ENCODE measurements at places on chromosomes 16 and 17. TPM values are rescaled to one million over a fixed set of nuclear protein-coding genes. Genes with fewer than 3 reads are reported as not detected.

GRCh38 chr16:67296420-67296819 lies 17.1 kb downstream of the PLEKHG4 start:
- no peak overlapping the region for H3K4me3 ChIP-seq
- no peak for DNase-seq
- H3K4me1 ChIP-seq: peaks cover 3% of the 10 kb centered on the region
- H3K27me3 ChIP-seq: peaks cover 4% of the 10 kb centered on the region

SYT17 gene
- not detected for total RNA-seq

DNA sequence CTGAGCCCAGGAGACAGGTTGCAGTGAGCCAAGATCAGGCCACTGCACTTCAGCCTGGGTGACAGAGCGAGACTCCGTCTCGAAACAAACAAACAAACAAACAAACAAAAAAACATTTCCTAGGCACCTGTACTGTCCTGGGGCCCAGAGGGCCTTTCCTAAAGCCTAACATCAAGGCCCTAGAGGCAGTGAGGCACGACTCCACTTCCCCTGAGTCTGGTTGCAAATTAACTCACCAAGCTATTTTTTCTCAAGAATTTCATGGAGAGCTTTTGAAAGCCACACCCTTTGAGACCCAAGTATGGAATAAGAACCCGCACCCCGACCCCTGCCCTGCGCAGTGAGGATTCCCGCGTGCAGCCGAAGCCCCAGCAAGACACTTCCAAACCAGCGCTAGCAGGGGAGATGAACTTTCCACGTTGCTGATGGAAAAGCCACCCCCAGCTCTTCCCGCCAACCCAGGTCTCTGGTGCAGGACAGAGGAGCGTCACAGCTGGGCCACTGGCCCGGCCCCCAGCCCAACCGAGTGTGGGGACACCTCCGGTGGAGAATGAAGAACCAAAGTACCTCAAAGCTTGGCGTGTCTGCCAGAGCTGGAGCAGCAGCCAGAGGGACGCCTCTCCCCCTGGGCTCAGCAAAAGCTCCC lies 1.2 kb downstream of the CHST5 start:
- no peaks in the 10 kb centered on the region for H3K4me1 ChIP-seq
- H3K4me3 ChIP-seq: no peak overlapping the region
- peaks cover 2% of the 10 kb centered on the region for H3K27me3 ChIP-seq

STAC2 gene
- total RNA-seq: not detected

DNA sequence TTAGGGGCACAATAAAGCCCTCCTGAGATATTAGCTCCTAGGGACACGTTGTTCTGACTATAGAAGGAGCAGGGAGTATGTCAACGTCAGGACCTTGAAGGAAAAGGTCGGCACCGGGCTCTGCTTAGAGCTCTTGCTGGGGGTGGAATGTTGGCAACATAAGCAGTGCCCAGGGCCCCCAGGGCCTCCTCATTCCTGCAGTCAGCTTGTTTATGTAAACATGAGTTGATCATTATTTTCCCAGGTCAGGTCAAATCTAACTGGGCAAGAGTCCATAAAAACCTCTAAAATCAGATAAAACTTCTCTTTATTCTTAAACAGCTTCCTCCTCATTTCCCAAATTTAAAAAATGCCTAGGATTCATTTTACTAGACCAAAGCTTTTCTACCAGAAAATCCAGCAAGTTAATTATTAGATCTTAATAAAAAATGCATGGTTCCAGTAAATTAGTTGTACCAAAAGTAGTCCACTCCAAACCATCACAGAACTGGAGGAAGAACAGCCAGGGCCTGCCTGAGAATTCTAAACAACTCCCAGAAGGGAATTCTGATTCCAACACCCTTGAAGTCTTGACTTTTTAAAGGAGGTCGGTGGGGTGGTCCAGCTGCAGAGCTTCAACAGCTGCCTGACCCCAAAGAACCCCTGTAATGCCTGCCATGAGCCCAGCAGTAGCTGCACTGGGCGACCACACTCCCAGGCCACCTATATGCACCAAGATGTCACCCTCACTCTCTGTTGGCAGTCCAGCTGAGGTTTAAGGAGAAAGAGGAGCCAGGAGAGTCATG lies 54.3 kb downstream of the AMFR start:
- no peaks in the 10 kb centered on the region for H3K27me3 ChIP-seq
- H3K36me3 ChIP-seq: peaks cover 20% of the 10 kb centered on the region
- DNase-seq: no peak
- peaks cover 11% of the 10 kb centered on the region for H3K4me1 ChIP-seq

SPATA22 gene
- 0.96 TPM for total RNA-seq

DNAI2 gene
- total RNA-seq: 1.2 TPM

GRCh38 chr17:79654960-79655382 lies 44.1 kb upstream of the RBFOX3 start:
- no peak overlapping the region for H3K4me3 ChIP-seq
- no peak for DNase-seq

GRCh38 chr17:32142857-32143526 lies 690 bp downstream of the RHOT1 start:
- H3K27me3 ChIP-seq: no peaks in the 10 kb centered on the region
- H3K36me3 ChIP-seq: peaks cover 3% of the 10 kb centered on the region
- H3K4me1 ChIP-seq: peaks cover 23% of the 10 kb centered on the region
- no peak for DNase-seq

GRCh38 chr17:47810200-47810821 lies 11.3 kb downstream of the OSBPL7 start:
- no peak overlapping the region for H3K4me3 ChIP-seq
- peaks cover 1% of the 10 kb centered on the region for H3K4me1 ChIP-seq
- no peaks in the 10 kb centered on the region for H3K27me3 ChIP-seq
- no peak overlapping the region for H3K27ac ChIP-seq

- no peak overlapping the region for H3K27ac ChIP-seq
- no peak for DNase-seq
- peaks cover 32% of the 10 kb centered on the region for H3K27me3 ChIP-seq
- peaks cover 19% of the 10 kb centered on the region for H3K4me1 ChIP-seq
These were observed 5.6 kb upstream of the ZFHX3 start for GRCh38 chr16:73053364-73054124.

MC1R gene
- 7.4 TPM for total RNA-seq

HSPB9 gene
- total RNA-seq: 0.31 TPM

GRCh38 chr16:65062736-65063583 lies 58.9 kb downstream of the CDH11 start:
- no peak overlapping the region for H3K4me3 ChIP-seq
- H3K27me3 ChIP-seq: peaks cover 2% of the 10 kb centered on the region
- no peak overlapping the region for H3K27ac ChIP-seq

- H3K36me3 ChIP-seq: peaks cover 19% of the 10 kb centered on the region
- DNase-seq: no peak
- no peaks in the 10 kb centered on the region for H3K27me3 ChIP-seq
- no peak overlapping the region for H3K4me3 ChIP-seq
These were observed 4.0 kb downstream of the ITGAD start for GRCh38 chr16:31397096-31397660.

DNA sequence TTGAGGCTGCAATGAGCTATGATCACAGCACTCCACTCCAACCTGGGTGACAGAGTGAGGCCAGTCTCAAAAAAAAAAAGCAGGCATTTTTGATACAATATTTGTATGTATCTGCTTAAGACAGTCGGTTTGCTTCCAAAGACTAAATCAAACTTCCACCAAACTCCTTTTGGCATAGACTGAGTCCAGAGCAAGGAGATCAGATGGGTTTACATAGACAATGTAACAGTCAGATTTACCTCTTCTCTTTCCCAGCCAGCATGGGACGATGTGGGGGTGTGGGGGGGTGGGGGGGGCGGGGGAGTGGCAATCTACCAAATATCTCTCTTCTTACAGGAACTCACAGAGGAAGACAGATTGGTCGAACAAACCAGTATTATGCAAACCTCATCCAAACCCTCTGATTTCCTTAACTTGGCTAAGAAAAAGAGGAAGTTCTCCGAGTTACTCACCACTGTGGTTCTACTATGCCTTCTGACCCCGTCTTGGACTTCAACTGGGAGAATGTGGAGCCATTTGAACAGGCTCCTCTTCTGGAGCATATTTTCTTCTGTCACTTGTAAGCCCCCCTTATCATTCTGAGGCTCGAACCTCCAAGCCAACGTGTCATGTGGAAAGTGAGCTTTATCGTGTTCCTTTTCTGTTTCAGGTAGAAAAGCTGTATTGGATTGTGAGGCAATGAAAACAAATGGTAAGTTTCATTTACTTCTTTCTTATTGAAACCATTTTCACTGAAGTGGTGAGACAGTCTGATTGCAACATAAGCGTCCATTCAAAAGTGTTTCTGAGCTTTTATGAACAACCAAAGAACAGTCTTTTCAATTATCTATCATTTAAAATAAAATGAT lies at the start of gene MILR1:
Gene MILR1 (plus strand): TSS at position 451 of the 848 bp plus-strand sequence. CDS start 54 bp downstream, at position 505.
- no peaks in the 10 kb centered on the region for H3K27me3 ChIP-seq
- peaks cover 12% of the 10 kb centered on the region for H3K4me1 ChIP-seq
- peak within 1 kb of the TSS; percentile 9 for H3K4me3 ChIP-seq
- H3K36me3 ChIP-seq: no peaks in the 10 kb centered on the region
- peak within 1 kb of the TSS; percentile 64 for H3K27ac ChIP-seq

SLFN12 gene
- total RNA-seq: 21.9 TPM

- H3K4me1 ChIP-seq: no peaks in the 10 kb centered on the region
- no peak for DNase-seq
- H3K4me3 ChIP-seq: no peak overlapping the region
These were observed 8.8 kb downstream of the TAX1BP3 start for GRCh38 chr17:3659541-3660111.

GRCh38 chr16:56324406-56324805 lies 100.9 kb downstream of the AMFR start:
- H3K4me1 ChIP-seq: peaks cover 5% of the 10 kb centered on the region
- H3K27me3 ChIP-seq: no peaks in the 10 kb centered on the region
- H3K36me3 ChIP-seq: no peaks in the 10 kb centered on the region
- no peak overlapping the region for H3K27ac ChIP-seq
- no peak for DNase-seq

DPEP3 gene
- 0.54 TPM for total RNA-seq

DNA sequence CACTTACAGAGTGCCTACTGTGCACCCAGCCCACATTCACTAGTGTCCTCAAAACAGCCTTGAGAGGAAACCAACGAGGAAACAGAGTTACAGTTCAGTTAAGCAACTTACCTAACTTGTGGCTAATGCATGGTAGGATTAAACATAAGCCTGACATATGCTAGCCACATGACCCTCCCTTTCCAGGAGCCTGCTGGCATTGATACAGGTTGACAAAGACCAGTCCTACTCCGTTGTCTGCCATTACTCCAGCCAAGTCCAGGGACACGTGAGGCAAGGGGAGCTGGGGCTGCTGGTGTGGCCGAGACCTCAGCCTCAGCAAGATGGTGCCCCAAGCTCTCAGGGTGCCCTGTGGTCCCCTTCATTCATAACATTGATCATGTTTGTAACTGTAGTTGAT lies 37.9 kb downstream of the SNX20 start:
- H3K36me3 ChIP-seq: no peaks in the 10 kb centered on the region
- H3K27me3 ChIP-seq: no peaks in the 10 kb centered on the region
- no peak overlapping the region for H3K4me3 ChIP-seq
- H3K4me1 ChIP-seq: peaks cover 7% of the 10 kb centered on the region

DNA sequence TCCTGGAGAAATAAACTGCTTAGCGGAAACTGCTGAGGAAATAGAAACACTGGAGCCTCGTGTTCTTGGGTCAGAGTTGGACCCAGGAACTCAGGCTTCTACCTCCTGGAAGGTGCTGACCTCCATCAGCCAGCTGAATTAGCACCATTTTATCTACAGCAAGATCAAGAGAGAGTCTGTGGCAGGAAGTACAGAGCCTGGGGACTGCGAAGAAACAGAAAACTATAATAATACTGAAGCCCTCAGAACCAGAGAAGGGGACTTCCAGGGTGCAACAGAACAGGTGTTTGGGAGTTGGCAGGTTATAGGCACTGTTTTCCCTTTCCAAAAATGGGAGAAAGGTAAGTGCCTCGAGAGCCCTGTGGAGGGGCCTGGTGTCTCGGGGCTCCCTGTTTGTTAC lies 379.7 kb downstream of the CA10 start:
- H3K4me1 ChIP-seq: no peaks in the 10 kb centered on the region
- no peak overlapping the region for H3K27ac ChIP-seq
- no peak for DNase-seq
- no peak overlapping the region for H3K4me3 ChIP-seq

DNA sequence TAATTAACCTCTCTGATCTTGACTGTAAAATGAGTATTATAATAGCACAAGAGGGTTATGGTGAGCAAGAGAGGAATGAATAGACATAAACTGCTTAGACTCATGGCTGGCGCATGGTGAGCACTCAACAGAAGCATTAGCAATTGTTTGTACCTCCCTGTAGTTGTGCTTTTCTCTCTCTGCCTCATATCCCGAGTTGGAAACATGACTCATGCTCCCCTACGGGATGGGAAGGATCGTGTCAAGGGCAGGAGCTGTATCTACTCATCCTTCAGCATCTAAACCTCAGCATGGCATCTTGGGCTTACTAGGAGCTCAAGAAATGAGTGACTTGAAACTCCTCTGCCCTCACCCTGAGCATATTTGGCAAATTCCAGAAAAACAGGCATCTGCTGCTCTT lies 299.6 kb downstream of the MAP2K4 start:
- H3K4me3 ChIP-seq: no peak overlapping the region
- H3K27me3 ChIP-seq: no peaks in the 10 kb centered on the region
- H3K27ac ChIP-seq: no peak overlapping the region

DNA sequence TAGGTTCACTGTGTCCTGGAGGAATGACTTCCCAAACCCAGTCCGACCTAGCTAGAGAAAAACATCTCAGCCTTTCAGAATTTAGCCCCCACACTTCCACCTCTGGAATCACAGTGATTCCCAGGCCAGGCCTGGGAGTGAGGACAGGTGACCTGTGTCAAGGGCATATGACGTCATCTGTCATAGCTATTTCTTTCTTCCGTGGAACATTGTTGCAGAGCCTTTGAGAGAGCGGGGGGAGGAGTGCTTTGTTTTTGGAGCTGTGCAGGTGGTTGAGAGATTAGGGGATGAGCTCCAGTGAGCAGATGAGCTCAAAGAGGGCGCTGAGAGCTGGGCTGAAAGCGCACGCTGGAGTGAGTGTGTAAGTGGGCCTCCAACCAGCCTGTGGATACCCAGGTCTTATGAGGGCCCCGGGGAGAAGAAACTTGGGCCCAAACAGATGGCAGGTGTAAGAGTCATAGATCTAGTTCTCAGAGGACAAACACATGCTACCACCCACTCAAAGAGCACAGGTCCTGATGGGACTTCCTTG lies 344.8 kb downstream of the SNX29 start:
- peak overlapping the region; percentile 71 for H3K27ac ChIP-seq
- H3K4me1 ChIP-seq: peaks cover 1% of the 10 kb centered on the region
- H3K36me3 ChIP-seq: peaks cover 1% of the 10 kb centered on the region

TM4SF5 gene
- total RNA-seq: not detected

DNA sequence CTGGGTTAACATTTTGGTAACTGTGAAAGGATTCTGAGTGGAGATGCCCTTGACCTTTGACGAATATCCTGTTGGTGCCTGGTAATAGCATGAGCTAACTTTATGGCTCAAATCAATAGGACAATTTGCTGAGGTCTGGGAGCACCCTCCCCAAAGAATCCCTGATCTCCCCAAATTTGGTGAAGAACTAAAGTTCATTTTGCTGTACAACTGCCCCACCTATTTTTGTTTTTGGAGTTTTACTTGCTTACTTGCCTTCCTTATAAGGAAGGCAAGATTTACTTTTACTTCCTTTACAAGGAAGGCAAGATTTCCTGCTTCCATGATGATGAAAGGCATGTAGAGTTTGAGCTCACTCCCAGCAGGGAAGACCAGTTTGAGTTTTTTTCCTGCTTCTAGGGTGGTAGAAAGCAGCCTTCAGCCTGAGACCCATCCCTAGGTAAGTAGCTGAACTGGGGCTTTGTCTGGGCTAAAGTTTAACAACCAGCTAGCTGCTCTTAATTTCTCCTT lies 2.8 kb downstream of the KRTAP4-9 start:
- no peak overlapping the region for H3K27ac ChIP-seq
- no peak for DNase-seq
- H3K36me3 ChIP-seq: no peaks in the 10 kb centered on the region
- H3K4me3 ChIP-seq: no peak overlapping the region
- peaks cover 9% of the 10 kb centered on the region for H3K4me1 ChIP-seq
- peaks cover 2% of the 10 kb centered on the region for H3K27me3 ChIP-seq

FN3K gene
- 5.2 TPM for total RNA-seq

Measured in activated naive CD8-positive, alpha-beta T cell treated with anti-CD3 and anti-CD28 coated beads, Interleukin-2, amount 10 ng/mL, durations not matched to agents 7 days and 5 days (primary cell).